ENCODE measurements at places on chromosomes 5 and 9.

- no peak for DNase-seq
Observed at GRCh38 chr5:43075319-43076293, 35.5 kb upstream of the ANXA2R start.

DNA sequence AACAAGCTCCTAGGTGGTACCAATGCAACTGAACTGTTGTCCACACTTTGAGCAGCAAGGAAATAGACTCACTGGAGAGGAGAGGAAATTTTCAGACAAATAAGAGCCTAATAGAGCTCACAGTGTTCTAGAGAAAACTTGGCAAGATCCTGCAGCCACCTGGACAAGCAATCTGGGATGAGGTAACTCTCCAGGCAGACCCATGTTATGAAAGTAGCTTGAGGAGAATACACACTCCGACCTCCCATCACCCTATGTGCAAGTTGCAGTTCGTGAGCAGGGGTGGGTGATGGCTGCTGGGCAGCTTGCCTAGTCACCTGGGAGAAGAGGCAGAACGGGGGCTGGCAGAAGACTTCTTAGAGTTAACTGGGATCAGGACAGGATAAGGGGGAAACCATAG is 102.2 kb downstream of the KLF4 start:
- no peak for DNase-seq

DNA sequence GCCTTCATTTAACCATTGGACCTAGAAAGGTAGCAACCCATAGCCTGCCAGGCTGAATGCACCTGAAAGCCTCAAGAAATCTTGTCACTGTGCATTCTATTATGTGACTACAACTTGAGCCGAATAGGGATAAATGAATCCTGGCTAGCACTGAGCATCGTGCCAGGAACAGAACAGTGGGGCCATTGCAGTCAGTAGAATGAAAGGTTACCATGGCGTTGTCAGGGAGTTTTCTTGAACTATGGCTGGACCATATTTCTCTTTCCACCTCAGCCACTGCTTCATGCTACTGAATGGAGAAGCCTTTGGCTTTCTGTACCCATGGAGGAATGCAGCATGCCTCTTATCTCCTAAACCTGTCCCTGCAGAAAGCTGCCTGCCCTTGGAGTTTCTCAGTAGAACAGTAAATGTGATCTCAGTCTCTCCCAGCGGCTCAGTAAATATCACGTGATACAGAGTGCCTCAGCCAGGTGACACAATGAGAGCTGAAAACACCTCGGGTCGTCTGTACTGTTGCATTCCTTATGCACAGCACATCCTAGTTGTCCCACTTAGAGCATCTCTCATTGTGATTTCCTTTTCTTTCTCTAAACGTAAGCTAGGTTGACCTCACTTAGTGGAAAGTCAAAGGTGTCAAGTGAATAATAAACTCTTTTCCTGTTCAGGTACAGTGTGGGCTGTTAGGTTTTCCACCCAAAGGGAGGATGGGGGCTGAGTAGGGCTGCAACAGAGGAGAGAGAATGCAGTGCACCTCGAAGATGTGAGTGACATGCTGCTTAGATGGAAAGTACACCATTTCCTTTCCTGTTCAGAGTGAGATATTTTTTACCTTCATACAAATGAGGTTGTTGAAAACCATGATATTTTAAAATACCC is 115.3 kb downstream of the MACIR start:
- DNase-seq = no peak

- DNase-seq = no peak
Observed at GRCh38 chr5:146076455-146076854, 28.9 kb downstream of the PLAC8L1 start.

DNA sequence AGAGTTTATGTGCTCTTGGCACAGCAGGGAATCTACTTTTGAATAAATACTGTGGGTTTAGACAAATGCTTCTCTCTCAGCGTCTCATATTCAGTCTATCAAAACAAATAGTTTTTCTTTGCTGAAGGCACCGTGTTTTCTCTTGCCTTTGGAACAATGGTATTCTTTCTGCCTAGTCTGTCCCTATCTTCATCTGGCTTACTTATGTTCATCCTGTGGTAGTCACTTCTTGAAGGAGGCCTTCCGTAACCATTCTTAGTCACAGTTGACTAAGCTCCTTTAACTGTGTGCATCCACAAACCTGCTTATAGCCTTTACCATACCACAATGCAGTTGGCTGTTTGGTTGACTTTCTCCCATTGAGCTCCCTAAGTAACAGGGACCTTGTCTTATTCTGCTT is 45.9 kb downstream of the LARP1 start:
- no peak for DNase-seq

DNA sequence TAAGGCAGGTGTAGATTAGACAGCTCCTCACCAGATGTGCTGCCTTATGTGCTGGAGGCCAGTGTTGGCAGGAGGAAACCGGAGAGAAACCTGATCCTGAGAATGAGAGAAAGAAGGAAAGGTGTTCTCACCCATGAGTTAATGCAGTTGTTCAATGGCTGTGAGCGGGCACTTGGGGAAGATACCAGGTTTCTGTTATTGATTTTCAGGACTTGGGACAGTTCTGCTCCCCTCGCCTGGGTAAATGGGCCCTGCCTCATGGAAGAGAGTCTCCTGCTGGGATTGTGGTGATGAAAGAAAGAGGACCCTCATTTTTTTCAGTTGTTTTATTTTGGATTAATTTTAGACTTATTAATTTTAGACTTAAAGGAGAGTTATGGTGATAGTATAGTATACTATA is 59.5 kb downstream of the EGFLAM start:
- no peak for DNase-seq

DNA sequence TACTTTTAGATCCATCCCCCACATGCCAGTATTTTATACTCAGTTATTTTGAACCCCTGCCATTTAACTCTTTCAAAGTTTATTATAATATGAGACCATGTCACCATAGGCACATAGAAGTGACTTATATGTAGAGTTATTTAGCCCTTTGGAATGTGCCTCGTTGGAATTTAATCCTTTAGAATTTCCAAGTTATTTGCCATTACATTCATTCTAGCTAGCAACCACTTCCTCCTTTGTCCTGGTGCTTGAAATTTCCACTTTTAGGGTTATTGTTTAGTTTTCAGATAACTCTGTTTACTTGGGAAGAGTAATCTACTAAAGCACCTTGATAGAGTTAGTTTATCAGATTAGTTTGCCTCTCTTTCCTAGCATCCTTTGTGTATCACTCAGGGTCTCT is 82.8 kb upstream of the TLE1 start:
- peak; percentile 14 for DNase-seq

GRCh38 chr5:39757131-39757530 is 332.4 kb upstream of the DAB2 start:
- no peak for DNase-seq

- no peak for DNase-seq
Observed at GRCh38 chr5:88698290-88698689, 184.7 kb downstream of the MEF2C start.

GRCh38 chr5:59864718-59865117 is 28.8 kb downstream of the PDE4D start:
- DNase-seq = no peak

- no peak for DNase-seq
Observed at GRCh38 chr9:107731115-107731762, 241.7 kb upstream of the KLF4 start.

DNA sequence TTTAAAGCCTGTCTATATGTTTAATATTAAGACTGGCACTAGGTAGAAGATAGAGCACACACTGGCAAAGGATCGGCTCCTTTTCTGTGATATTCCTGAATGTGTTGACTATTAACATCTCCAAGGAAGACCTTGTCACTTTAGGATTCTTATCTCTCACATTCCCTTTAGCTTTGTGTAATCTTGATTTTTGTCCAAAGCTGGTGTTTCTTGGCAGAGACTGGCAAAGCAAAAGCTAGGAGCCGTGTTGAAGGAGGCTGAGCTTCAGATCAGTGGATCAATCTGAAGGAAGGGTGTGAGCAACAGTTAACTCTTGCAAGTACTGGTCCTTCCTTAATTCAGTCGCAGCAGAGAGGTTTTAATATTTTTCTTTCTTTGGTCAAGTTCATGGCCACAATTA is 830.4 kb upstream of the ZNF608 start:
- DNase-seq = no peak

GRCh38 chr9:125540497-125540896 is 166.5 kb downstream of the MAPKAP1 start:
- no peak for DNase-seq

DNA sequence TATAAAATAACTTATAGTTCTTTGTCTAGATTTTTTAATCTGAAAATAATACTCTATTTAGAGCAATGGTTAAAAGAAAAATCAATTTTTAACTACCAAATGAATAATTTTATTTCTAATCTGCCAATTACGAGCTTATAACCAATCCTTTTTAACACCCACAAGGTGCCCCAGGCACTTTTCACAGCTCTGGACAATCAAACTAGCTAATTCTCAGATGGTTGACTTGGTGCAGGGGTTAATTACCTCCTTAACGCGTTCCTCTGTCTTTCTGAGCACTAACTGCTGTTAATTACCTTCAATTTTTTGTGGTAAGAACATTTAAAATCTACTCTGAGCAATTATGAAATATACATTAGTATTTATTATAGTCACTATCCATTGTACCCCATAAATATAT is 109.6 kb upstream of the PJA2 start:
- no peak for DNase-seq

DNA sequence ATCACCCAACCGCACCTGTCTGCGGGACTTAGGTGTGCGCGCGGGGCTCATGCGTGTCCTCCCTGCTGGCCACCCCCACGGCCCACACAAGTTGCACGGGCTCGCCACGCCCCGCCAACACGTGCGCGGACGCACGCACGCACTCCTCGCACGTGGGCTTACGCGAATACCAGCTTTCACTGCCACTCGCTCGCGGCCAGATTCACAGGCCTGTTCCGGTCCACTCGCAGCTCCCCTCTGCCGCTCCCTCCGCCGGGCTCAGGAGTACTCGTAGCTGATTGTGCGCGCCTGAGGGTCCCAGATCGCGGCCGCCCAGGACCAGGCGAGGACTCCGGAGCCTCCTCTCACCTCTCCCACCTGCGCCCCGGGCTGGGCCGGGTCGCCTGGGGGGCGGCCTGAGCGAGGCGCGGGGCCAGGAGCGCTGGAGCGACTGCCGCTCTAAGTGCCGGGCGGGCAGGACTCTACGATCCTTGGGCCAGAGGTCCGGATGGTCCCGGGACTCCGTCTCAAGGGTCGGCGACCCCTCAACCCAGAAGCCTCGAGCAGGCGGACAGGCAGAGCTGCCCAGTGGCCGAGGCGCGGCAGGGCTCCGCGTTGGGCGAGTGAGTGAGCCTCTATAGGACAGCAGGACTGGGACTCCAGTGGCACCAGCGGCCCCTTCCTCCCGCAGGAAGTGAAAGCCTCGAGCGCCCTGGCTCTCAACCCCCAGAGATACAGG is 3.4 kb downstream of the PCDHGC5 start:
- DNase-seq = no peak

All from urothelium cell line (cell line).